NCI-H524 treated with DMSO at 0.1 percent for 48 hours (cell line): ENCODE measurements at places on chromosomes 1 and 21.

DNA sequence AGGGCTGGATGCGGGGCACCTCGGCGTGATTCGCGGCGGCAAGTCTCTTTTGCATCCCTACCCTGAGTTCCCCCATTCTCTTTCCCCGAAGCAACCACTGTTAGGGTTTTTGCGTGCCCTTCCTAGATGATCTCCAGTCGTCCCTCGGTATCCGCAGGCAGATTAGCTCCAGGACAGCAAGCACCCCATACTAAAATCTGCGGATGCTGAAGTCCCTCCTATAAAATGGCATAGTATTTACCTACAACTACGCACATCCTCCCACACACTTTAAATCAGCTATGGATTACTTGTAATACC is 22.8 kb upstream of the CFAP126 start:
- no peak for DNase-seq

DNA sequence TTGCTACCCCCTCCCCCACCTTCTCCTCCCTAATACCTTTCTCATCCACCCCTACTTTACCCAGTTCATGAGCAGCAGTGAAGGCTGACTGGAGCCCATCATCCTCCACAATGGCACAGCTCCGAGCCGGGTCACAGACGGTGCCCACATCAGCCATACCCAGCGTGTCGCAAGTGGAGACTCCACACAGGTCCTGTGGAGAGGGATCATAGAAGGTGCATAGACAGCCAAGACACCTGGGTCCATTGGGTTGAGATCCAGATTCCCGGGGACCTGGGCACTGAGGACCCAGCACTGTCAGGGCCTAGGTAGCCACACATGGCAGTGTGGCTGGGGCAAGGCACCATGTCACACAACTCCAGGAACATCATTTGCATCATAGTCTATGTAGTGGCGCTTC is 2.7 kb downstream of the ADAMTS4 start:
- DNase-seq = no peak

DNA sequence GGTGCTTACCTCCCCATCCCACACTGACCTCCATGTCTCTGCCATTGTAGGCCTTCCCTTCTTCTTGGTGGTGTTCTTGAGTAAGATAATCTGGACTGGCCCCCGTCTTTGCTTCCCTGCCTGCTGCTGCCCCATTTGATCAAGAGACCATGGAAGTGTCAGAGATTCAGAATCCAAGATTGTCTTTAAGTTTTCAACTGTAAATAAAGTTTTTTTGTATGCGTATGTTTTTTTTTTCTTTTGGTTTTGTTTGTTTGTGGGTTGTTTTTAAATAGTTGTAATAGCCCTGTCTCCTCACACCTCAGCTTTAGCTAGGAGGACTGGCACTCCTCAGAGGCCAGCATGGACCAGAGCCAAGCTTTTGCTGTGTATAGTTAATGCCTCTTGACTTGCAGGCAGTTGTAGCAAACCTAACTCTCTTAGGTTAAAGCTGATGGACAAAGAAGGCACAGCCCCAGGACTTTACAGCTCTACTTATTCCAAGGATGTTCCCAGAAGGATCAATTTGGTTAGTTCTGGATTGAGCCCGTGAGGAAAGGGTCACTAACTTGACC is 5.6 kb upstream of the YBX1 start:
- no peak for DNase-seq

- no peak for DNase-seq
These were observed 8.2 kb downstream of the TMCC2 start for GRCh38 chr1:205235951-205236350.

- peak; percentile 34 for DNase-seq
These were observed 4.9 kb upstream of the POFUT2 start for GRCh38 chr21:45292399-45293219.

GRCh38 chr1:203135636-203136305 is 8.2 kb downstream of the ADORA1 start:
- DNase-seq = no peak

DNA sequence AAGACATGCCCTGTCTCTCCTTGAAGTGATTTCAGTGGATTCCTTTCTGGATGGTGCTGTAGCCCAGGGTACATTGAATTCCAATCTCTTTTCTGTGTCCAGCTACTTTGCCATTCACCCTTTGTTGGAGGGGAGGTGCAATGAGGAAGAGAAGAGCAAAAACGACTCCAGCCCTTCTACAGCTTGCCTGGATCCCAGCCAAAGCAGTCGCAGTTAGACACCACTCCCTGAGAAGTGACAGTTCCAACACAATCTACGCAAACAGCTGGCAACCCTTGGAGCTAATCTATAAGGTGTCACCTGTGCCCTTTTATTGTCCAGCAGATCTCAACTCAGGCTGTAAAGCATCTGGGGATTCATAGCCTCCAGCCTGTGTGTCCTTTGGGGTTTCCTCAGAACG is 4.6 kb downstream of the CD244 start:
- DNase-seq = no peak

DNA sequence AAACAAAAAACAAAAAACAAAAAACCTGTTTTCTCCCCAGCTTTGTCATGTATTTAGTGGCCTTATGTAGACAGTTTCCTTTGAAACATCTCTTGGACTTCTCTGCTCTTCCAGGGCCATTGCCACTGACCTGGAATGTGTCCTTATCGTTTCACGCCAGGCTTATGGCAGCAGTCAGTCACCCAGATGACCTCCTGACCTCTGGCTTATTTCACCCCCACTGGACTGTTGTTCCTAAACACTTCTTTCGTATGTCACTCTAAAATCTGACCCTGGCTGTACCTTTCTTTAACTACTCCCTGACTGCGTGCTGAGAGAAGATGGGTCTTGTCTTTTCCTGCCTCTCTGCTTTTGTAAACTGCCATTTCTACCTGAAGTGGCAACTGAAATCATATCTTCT is 9.1 kb downstream of the LGALS8 start:
- no peak for DNase-seq

DNA sequence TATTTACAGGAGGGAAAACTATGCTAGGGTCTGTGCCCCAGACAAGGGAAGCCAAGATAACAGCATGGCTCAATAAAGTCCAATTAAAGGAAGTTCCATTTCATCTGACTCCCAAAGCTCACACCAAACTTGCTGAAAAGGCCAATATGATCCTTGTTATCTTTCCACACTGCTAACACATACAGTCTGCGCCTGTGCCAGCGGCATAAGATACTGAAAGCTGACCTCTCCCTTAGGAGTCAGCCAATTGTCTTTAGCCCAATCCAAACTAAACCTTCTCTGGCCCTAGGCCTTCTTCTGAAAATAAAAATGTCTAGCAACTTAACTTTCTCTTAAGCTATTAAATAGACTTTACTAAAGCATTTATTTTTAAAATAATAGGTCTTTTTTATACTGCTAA is 179.0 kb upstream of the PLD5 start:
- no peak for DNase-seq

GRCh38 chr1:233328142-233328921 is 808 bp downstream of the MAP3K21 start:
- DNase-seq = no peak

- no peak for DNase-seq
These were observed 42.4 kb upstream of the CRB1 start for GRCh38 chr1:197225611-197226010.

DNA sequence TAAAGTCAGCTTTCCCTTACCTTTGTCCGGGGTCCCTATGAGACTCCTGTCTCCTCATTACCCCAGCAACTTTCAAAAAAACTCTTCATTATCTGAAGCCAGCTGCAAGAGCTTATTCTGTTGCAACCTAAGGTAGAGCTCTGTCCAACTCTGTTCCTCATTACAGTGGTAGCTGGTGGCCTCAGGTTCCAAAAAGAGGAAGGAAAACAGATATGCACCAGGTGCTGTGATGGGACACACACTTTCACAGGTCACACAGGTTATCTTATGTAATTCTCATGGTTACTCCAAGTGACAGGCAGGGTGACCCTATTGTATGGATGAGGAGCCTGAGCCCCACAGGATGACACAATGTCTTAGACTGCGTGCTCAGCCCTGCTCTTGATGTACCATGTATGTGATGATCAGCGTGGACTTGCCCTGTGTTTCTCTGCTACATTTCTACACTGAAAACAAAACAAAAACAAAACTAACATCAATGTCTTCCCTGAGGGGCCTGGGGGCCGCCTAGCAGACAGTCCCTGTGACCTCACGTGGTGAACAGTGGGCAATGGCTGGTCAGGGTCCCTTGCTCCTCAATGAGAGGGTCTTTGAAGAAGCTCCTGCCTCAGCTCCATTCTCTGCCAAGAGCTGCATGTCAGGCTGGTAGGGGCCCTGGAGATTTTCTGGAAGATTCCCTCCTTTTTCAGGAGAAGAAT is 9.7 kb upstream of the TENT5C start:
- DNase-seq = no peak

GRCh38 chr1:230992100-230992774 is 13.3 kb downstream of the ARV1 start:
- no peak for DNase-seq

DNA sequence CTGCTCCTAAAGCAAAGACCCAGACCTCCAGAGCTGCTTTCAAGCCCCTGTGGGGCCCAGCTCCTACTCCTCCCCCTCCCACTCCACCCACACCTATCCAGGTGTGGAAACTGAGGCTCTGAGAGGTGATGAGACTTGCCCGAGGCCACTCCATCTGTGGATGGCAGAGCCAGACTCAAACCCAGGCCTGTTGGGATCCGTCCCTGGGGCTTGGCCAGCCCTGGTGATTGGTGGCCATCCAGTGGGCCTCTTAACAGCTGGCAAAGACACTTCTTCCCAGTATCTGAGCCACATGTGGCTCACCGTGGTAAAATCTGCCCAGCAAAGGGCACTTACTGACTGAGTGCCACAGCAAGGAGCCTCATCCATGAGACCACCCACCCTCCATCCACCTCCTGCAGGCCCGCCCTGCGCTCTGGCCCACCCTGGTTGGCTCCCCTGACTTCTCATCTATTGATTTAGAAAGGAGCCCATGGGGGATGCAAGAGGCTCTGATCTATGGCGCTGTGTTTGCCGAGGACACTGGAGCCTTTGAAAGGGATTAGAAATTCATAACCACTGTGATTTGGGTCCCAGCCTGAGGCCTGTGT is 398.5 kb downstream of the PTPRU start:
- DNase-seq = no peak

DNA sequence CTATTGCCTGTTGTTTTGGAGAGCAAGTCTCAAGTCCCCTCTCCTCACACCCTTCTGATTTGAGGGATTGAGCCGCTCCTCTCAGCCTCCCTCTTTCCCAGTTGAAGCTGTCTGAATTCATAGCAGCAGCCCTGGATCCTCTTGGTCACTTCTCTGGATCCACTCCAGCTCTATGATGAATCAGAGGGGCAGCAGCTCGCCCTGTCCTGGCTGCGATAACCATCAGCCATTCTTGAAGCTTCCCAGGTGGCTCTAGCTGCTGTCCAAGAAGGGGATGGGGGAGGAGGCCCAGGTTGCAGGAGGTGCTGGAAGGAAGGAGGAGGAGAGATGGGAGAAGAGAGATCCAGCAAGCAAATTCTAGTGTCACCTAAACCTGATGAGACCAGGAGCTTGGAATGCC is 31.3 kb downstream of the WNT4 start:
- no peak for DNase-seq

DNA sequence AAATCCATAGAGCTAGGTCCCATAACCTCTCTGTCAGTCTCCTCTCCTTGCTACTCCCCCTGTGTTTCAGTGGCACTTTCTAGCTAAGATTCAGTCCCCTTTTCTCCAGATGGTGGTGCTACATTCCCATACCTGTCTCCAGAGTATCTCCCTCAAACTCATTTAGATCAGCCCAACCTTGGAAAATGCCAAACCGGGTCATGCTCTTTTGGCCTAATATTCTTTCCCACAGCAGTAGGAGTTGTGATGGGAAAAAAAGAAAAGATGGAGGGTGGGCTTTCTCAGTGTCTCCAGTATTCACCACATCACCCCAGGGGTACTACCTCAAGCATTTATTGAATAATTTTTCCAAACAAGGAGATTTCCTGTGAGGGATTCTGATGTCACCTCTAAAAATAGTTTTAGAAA is 3.2 kb upstream of the RXFP4 start:
- peak; percentile 6 for DNase-seq

- no peak for DNase-seq
These were observed 10.3 kb downstream of the PLA2G4A start for GRCh38 chr1:186839041-186839400.

DNA sequence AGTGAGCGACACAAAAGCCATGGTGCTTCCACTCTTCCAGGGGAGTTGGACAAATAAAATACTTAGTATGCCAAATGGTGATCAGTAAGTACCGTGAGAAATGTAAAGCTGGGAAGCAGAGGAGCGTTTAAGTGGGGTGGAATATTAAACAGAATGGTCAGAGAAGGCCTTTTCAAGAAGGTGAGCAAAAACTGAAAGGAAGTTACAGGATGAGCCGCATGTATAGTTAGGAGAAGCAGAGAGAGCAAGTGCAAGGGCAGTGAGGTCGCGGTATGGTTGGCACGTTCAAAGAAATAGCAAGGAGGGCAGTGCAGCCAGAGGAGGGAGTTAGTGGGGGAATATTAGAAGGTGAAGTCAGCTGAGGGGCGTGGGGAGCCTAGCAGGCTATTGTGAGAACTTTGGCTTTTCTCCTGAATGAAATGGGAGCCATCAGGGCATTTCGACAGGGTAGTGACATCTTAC is 748 bp upstream of the ATP6V0B start:
- DNase-seq = no peak

DNA sequence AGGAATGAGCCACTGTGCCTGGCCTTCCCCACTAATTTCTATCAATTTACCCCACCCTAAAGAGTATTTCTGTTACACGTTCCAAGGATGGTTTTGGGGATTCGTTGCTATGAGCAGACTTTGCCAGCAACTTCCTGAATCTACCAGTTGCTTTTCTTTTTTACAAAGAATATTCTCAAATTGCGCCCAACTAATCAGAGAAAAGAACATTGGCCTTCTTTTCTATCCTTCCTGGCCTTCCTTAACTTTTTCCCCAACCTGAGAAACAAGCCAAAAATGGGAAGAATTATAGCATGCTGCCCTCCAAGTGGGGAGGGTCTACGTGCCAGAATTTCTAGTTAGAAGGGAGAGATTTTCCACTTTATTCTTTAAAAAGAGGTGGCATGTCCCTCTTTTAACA is 44.9 kb upstream of the SLC45A1 start:
- DNase-seq = no peak

DNA sequence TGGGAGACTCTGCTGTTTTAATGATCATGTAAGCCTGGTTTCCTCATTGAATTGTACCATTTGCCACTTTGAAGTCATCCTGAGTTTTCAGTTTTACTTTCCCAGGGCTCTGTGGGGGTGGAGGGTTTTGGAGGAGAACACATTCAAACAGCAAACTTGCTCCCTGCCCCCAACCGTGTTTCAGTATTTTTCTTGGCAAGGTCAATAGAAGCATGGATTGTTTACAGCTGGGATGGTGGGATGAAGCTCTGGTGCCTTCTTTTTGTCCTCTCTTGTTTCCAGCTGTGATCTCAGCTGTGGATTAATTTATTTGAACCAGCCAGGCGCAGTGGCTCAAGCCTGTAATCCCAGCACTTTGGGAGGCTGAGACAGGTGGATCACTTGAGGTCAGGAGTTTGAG is 54.3 kb upstream of the SERBP1 start:
- DNase-seq = no peak

- DNase-seq = no peak
These were observed 7.9 kb downstream of the CSTB start for GRCh38 chr21:43767984-43768867.

DNA sequence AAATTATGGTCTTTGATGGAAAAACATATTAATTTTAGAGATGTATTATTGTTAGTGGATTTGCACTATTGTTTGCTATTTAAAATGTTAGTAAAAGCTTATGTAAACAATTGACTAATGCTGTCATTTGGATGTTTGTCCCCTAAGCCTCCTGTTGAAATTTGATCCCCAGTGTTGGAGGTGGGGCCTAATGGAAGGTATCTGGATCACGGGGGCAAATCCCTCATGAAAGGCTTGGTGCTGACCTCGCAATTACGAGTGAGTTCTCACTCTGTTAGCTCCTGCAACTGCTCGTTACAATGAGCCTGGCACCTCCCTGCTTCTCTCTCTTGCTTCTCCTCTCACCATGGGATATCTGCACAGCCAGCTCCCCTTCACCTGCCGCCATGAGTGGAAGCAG is 14.3 kb downstream of the TMEM35B start:
- no peak for DNase-seq
